ENCODE measurements at places on chromosomes 4 and X. TPM values are rescaled to one million over a fixed set of nuclear protein-coding genes. Genes with fewer than 3 reads are reported as not detected.

PPP4R3C gene
- total RNA-seq = not detected

PIM2 gene
- 24.1 TPM for total RNA-seq

GRCh38 chrX:121902463-121902862 is 855.1 kb downstream of the GLUD2 start:
- DNase-seq = no peak

DNA sequence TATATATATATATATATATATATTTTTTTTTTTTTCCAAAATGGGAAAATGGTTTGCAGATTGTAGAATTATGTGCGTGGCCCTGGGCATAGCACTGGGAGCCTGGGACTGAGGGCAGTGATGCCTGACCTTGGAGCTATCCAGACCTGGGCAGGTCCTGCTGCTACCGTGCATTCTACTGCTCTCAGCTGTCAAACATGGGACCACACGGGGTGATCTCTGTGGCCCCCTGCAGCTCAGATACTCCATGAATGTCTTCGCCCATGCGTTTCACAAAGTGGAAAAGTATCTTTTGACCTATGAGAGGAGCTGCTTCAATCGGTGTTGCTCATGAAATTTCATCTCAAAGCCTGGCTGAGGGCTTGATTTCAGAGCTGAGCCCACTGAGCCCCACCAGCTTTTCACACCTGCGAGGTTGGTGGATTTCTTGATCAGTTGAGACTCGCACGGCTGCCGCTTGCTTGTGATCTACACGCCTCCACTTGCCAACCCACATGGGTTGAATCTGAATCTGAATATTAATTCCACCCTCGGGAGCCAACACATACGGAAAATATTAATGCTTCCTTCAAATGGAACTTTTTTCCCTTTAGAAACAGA is 35.7 kb downstream of the ING2 start:
- no peak for DNase-seq

- peak; percentile 91 for DNase-seq
Observed at GRCh38 chr4:1939664-1940509, 68.7 kb downstream of the NSD2 start.

DNA sequence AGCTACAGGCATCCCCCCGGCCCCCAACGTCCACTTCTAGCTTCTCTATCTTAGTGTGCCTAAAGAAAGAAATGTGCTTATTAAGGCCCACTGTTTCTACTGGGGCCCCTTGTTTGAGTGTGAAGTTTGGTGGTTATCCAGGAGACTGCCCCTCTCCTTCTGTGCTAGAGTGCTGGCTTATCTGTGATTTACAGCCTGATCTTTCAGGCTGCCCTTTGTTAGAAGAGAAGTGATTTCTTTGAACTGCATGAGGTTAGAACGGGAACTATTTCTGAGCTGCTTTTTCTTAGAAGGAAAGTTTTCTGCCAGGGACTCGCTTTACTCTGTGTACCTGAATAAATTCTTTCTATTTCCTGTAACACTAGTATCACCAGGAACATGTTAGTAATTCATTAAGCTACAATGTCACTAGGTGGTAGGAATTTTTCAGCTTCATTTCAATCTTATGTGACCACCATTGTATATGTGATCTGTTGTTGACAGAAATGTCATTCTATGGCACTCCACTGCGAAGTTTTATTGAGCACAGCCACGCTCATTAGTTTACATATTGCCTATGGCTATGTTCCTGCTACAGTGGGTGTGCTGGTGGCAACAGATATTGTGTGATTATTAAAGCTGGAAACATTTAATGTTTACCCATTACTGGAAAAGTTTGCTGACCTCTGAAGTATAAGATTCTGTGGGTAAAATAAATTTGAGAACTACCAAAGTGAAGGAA is 193.8 kb upstream of the CXorf51B start:
- no peak for DNase-seq

All from PC-3 (cell line).